CD8-positive, alpha-beta memory T cell (primary cell): ENCODE measurements at places on chromosomes 7 and 10.

DNA sequence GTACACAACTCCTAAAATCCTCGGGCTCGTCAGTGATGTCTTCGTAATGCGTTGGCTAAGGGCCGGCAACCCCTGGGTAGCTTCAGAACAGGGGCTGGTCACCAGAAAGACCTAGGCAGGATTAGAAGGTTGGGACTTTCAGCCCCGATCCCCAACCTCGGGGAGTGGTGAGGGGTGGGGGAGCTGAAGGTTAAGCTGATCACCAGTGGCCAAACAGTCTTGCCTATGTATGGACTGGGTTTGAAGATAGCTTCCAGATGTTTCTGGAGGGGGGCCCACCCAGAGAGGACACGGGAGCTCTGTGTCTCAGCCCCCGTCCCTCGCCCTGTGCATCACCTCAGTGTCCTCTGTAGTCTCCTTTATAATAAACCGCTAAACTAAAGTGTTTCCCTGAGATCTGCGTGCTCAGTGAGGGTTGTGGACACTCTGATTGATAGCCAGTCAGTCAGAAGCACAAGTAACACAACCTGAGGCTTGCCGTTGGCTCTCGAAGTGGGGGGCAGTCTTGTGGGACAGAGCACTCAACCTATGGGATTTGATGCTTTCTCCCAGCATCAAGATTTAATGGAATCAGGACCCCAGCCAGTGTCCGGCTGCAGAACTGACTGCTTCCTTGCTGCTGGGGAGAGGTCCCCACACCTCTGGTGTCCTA is 10.0 kb downstream of the PPP2R2D start:
- no peak for DNase-seq

- DNase-seq = no peak
These were observed 21.3 kb upstream of the ZNF467 start for GRCh38 chr7:149794661-149795060.

DNA sequence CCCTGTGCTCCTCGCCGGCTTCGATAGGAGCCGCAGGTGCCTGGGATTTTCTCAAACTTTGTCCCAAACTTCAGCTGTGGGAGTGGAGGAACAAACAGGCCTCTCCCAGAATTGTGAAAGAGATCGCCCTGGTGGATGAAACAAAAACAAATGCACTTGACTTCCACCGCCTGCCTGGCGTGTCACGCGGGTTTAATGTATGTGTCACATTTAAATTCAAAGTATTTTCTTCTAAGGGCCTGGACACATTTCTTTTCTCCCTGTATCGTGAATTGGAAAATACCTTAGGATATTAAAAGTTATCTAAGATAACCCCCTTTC is 694 bp upstream of the WASL start:
- DNase-seq = peak; percentile 51

DNA sequence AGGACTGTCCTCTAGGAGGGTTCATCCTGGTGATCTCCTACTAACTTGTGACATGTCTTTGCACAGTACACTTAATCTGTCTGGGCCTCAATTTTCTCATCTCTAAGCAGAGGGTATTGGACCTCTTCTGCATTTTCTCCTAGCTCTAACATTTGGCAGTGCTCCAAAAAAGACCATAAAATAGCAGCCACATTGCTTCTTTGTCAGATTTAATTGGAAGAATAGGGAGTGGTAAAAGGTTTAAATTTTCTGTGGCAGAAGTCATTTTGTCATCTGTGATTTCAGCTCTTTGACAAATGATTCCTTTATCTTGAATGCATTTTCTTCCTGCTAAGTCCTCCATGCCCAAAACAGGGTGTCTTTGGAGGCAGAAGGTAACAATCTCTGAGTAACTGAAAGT is 289.9 kb upstream of the LRGUK start:
- DNase-seq = no peak

DNA sequence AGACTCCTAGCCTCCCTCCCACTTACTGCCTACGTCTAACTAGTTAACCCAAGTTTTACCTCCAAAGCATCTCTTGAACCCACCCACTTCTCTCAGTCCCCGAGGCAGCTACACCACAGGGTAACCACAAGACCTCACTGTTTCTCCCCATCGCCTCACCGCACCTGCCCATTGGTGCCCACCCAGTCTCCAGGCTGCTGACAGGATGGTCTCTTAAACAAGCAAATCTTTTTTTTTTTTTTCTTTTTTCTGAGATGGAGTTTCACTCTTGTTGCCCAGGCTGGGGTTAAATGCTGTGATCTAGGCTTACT is 47.0 kb downstream of the DENND2A start:
- DNase-seq = no peak

DNA sequence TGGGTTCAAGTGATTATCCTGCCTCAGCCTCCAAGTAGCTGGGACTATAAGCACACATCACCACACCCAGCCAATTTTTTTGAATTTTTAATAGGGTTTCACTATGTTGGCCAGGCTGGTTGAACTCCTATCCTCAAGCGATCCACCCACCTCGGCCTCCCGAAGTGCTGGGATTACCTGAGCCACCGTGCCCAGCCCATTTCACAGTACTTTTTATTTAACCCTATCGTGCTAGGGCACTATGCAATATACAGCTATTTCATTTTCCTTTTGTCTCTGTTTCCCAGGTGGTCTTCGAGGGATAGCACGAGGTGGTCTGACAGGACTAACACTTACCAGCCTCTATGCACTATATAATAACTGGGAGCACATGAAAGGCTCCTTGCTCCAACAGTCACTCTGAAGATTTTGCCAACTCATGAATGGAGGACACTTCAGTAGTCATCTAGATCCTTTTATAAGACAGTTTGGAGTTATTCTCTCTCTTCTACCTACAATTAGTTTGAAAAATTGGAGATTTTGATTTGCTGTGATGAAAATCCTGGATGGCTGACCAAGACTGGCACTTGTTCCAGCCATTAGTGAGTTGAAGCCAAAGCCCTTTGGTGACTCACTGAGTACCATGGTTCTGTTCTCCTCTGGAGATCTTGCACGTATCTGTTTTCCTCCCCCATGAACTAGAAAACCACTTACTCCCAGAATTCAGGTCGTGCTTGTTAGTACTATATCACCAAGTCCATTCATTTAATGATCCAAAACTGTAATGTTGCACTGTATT is 27.3 kb downstream of the NCOA4 start:
- no peak for DNase-seq

DNA sequence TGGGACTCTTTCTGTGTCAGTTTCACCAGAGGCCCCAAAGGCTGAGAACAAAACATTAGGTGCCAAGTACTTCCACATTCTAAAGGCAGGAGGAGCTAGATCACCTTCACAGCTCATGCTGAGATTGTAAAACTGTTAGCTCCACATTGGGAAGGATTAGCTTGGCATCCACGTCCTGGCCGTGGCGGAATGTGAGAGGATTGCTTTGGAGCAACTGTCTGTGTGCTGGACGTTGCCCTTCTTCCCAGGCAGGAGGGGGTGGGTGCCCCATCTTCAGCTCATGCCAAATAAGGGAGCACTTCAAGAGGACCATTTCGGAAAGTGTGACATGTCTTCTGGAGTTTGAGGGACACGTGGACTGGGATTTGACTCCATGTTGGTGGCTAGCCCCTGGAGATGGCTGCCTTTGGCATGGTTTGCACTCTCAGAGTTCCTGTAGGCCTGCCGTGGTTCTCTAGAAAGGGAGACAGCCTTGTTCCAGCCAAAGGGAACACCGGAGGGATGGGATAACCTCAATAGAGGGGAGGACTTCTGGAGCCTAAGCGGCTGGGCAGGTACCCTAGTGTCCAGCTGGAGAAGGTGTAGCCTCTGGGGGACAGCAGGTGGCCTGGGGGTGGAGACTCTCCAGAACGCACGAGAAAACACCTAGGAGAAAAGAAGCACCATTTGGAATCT is 19.9 kb upstream of the FMC1 start:
- no peak for DNase-seq

DNA sequence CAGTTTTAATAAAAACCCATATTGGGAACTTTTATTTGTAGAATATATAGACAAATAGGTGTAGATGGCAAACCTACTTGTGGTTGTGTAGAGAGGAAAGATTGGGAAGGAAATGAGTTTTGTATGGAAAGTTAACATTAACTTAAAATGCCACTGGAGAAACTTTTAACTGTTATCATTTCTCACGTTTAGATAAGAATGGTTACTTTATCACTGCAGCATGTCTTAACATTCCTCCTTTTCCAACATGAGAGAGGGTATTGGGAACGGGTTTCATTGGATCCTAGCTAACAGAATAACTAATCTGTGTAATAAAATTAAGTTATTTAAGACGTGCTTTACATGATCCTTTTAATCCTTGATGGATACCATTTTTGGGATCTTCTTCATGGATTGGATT is 1.8 kb downstream of the LUC7L2 start:
- no peak for DNase-seq

DNA sequence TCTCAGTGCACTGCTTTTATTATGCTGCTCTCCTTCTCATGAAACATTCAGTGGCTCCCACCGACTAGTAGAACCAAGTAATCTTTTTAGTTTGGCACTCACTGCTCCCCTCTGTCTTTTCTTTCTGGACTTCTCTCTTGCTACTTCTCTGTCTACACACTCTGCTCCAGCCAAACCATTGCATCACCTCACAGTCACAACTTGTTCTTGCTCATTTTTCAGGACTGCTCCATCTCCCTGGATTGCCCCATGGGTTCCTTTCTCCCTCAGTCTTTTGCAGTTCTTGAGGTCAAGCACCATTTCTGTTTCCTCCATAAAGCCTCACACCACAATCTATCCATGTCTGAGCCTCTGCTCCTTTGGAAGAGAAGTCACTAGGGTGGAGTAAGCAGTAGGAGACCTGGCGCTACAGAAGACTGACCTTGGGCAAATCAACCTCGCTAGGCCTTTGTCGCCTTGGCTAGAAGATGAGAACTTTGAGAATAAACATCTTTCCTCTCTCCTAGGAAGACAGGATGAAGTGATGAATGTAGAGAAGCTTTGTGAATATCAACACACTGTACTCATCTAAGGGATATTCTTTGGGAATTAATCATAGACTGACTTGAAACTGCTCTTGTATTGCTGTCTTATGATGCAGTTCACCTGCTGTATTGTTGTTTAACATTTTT is 186.2 kb downstream of the LRMDA start:
- no peak for DNase-seq

DNA sequence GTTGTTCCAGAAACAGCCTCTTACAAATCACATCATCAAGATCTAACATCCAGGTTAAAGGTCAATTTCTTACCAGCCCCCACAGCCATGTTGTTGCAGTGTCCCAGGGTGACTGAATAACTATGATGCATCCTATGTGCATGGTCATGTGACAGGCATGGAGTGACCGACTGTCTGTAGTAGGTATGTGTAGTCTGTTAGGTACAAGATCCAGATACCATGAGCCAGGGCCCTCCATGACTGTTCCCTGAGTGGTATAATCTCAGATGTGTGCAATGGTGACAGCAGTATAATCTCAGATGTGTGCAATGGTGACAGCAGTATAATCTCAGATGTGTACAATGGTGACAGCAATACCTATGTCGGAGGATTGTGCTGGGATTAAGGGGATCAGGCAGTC is 8.8 kb downstream of the CDHR3 start:
- no peak for DNase-seq
